H7 (cell line): ENCODE measurements at places on chromosomes 3 and 15.
A peak's percentile ranks its signal among the peaks of the same experiment; 100 is the strongest.

GRCh38 chr3:147945968-147946519, 536.9 kb downstream of the ZIC1 start:
- DNase-seq, result peak; percentile 17

DNA sequence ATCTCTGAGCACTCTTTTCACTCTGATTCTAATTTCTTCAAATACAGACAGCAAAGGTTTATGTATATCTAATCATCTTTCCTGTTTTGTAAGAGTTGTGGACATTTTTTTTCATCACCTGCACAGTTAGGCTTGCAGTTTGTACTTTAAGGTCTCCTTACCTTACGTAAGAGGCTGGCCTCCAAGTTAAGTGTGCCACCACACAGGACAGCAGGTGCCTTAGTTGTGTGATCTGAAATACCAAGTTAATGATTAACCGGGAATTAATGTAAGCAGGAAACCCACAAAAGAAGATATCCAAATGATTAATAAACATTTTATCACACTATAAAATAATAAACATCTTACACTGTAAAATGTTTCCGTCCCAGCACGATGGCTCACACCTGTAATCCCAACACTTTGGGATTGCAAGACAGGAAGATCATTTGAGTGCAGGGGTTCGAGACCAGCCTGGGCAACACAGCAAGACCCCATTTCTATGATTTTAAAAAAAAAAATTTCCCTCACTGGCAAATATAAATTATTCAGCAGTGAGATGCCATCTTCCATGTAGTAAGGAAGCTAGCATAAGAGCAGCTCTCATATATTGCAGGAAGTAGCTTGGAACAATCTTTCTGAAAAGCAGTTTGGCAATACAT, 87.7 kb upstream of the LIMD1 start:
- DNase-seq, result no peak

DNA sequence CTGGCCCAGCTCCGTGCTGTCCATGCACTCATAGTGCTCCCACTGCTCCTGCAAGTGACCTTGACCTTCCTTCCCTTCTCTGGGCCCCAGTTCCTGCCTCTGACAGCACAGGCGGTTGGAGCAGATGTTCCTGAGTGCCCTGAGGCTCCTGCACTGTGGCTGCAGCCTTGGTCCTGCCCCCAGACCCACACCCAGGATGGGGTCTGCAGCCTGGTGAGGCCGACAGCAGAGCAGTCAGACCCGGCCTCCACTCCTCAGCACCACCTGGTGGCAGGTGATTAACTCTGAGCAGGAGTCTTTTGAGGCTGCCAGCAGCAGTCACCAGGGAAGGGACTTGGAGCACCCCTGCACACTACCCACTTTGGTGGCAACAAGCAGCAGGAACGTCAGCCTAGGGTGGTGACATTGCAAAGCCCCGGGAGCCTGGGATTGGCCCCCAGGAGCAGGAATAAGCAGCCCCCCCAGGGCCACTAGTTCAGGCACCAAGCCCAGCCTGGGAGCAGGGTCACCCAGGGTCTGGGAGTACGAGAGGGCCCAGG, 64.6 kb downstream of the CYP11A1 start:
- DNase-seq, result peak; percentile 94

- peak; percentile 79 for DNase-seq
Observed at GRCh38 chr3:113698956-113699355, 2.5 kb upstream of the USF3 start.

DNA sequence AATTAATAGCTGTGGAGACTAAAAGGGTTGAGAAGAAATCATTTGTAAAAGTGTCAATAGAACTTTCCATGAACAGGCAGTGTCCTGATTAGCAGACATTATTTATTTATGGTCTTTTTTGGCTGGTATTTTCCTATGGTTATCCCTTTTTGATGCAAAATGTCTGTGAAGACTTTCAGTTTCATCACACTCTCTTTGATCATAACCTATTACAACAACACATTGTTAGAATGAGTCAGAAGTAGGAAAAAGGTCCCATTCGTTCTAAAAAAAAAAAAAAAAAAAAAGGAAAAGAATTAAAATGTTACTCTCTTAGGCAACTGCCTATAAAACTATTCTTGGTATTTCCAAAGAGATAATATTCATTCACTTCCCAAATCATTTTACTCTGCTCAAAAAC, 62.1 kb downstream of the SLC49A4 start:
- no peak for DNase-seq

DNA sequence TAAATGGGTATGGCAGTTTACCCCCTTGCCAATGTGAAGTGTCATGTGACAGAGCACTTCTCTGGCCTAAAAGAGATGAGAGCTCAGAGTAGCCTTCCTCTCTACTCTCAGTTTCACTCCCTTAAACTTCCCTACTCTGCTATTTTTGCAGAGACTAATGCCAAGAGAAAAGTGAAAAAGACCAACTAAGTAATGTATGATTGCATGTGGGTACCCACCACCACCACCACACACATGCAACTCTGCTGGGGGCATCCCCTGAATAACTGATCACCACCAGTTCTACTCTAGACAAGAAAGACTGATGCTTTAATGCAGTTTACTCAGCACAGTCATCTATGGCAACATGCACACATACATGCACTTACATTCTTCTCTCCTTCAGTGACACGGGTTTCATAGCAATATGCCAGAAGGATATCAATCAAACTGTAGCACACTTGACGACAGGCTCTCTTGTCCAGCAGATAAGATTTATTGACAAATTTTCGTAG, 31.3 kb downstream of the SHQ1 start:
- DNase-seq, result no peak

DNA sequence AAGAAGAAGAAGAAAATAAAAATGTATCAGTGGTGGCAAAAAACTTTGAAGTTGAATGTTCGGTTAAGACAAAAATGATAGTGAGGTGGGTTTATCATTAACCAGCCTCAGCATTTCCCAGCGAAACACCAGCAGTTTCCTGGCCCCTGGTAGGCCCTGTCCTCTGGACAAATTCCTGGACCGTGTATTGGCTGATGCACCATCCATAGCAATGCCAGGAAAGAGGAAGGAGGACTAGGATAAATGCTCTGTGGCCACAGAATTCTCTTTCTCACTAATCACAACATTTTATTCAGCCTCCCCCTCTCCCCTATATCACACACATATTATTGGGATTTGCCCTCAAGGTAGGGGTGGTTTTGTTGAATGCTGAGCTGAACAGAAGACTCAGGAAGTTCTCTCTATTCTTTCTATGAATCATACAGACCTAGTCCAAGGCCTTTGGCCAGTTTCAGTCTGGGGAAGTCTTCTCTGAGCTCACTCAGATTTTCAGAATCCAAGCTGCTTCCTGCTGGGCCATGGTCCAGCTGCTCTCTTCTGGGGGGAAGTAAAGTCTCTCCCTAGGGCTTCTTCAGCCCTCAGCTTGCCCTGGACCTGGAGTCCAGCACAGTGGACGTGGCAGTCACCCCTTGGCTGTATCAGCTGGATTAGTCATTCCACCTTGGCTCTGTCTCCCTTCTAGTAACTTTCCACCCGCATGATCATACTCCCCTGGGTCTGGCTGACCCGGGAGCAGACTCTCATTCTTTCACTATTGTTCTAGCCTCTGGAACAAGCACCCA, 27.6 kb downstream of the SLC28A1 start:
- no peak for DNase-seq
